Astrocyte of the hippocampus (primary cell): ENCODE measurements at places on chromosomes 7 and 10.

DNA sequence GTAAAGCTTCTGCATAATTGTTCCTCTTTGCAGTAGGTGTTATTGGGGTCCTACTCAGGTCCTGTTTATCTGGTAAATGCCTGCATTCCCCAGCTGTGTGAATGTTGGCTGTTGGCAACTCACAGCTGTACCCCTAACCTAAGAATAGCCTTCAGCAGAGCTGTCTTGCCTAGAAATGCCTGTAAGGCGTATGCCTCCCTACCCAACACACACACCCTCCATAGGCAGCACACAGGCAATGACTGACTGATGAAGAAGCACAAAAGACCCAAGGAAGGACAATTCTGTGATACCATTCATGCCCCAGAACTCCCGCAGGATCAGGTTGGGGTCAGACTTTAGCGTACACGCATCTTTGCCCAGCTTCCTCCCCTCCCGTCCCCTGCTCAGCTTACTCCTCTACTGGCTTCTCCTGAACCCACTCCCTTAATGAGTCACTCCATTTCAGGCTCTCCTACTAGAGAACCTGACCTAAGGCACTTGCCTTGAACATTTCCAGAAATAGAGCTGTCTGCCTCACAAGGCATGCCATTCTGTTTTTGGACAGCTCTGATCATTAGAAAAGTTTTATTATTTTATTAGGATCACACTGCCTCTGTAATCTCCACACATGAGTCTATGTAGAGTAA lies 99.2 kb upstream of the PIK3CG start:
- no peak for DNase-seq

DNA sequence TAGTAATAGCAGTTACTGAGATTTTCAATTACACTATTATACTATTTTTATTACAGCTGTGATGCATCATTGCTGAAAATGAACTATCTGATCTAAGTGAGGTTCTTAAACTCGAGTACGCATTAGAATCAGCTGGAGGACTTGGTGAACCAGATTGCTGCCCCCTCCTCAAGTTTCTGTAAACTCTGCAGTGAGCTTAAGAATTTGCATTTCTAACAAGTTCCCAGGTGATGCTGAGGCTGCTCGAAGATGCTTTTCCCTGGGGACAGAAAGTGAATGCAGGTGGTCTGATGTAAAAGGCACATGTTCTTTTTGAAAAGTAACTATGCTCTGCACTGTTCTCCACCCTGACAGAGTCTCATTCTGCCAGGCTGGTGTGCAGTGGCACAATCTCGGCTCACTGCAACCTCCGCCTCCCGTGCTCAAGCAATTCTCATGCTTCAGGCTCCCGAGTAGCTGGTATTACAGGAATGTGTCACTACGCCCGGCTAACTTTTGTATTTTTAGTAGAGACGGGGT lies 12.5 kb downstream of the RNF133 start:
- DNase-seq: no peak

- peak; percentile 68 for DNase-seq
Measured at GRCh38 chr10:24382979-24383663, 174.2 kb downstream of the KIAA1217 start.

DNA sequence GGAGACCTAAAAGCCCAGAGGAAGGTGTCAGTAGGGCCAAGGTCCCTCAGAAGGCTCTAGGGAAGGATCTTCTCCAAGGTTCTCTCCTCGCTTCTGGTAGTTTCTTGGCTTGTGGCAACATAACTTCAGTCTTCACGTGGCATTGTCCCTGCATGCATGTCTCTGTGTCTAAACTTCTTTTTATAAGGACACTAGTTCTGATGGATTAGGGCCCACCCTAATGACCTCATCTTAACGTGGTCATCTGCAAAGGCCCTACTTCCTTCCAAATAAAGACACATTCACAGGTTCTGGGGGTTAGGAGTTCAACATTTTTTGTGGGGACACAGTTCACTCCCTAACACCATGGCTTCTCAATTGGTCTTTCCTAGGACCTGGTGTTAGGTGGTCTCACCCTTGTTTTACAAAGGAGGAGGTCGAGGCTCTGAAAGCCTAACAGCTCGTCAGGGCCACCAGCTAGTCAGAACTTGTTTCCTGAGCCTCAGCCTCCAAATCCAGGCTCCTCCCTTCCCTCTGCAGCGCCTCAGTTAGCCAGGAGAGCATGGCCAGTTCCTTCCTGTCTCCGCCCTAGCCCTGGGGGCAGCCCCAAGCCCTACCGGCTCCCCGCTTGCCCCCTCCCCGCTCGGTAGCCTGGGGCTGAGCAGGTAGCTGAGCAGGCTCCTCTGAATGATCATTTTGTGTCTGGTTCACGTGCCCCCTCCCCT lies 109.7 kb upstream of the PPIF start:
- DNase-seq: no peak

DNA sequence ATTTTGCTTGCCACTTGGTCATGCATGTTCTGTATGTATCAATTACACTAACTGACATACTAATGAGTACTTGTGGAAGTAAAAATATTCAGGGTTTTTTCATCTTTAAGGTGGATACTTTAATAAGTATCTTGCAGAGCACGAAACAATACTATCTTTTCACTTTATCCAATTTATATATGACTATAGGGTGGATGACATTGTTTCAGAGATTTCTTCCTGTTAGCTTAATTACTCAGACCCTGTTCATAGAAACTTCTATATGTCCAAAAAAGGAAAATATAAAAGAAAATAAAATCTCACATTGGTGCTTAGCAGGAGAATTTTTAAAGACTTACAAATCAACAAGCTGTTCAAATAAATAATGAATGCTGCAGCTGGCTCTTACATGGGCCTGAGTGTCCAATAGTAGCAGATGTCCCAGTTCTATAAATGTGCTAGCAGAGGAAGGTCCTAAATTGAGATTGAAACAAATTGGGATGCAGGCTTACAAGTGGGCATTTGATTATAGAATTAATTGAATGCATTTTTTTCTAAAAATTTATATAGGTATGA lies 91.5 kb upstream of the THSD7A start:
- DNase-seq: no peak

- DNase-seq: no peak
Measured at GRCh38 chr7:9983048-9983447, 990.6 kb upstream of the PHF14 start.

DNA sequence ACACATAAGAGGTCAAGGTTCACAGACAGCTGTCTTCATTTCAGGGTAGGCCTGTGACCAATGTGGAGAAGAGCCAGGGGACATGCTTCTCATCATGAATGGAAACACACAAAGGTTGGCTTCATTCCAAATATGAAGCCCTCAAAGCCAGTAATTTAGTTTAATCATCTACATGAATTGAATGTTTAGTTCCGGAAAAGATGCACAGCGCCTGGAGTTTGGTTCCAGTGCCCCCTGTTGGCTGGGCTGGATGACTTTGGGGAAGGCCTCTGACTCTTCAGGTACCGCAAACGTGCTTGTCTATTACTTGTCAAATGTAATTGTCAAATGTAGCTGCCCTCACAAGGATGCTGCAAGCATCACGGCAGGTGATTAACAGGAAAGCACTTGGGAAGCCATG lies 130.7 kb downstream of the ADRA2A start:
- no peak for DNase-seq

GRCh38 chr7:158676171-158676840 lies 28.3 kb downstream of the NCAPG2 start:
- no peak for DNase-seq

DNA sequence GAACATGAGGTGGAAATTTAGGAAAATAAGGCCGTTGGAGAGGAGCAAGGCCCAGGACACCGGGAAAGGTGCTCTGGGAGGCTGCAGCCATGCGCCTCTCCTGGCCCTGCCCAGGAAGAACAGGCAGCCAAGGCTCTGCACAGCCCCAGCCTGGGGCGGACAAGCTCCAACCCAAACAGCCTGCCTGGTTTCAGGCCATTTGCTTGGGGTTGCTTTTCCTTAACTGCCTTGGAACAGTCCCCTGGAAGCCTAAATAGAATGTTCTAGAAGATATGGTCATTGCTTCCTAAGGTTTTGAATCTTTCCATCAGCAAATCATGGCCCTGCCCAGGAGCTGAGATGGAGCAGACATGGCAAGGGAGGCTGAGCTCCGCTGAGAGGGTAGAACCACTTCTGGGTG lies 11.0 kb downstream of the VSTM4 start:
- no peak for DNase-seq

DNA sequence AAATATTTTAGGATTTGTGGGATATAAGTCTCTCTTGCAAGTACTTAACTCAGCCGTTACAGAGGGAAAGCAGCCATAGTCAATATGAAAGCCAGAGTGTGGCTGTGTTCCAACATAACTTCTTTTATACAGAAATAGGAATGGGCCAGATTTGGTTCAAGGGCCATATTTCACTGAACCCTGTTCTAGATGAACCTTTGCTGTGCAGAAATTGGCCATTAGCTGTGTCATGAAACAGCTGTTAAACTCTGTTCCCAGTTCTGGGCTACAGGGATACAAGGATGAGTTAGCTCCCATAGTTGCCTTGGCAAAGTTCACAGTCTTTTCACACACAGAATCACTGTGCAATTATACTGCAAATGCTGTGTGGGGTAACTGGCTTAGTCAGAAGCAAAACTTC lies 213.9 kb upstream of the LRRN3 start:
- peak; percentile 4 for DNase-seq

GRCh38 chr10:52447931-52448353 lies 133.9 kb downstream of the DKK1 start:
- DNase-seq: no peak

- DNase-seq: no peak
Measured at GRCh38 chr10:27834476-27834875, 88.9 kb upstream of the MKX start.

DNA sequence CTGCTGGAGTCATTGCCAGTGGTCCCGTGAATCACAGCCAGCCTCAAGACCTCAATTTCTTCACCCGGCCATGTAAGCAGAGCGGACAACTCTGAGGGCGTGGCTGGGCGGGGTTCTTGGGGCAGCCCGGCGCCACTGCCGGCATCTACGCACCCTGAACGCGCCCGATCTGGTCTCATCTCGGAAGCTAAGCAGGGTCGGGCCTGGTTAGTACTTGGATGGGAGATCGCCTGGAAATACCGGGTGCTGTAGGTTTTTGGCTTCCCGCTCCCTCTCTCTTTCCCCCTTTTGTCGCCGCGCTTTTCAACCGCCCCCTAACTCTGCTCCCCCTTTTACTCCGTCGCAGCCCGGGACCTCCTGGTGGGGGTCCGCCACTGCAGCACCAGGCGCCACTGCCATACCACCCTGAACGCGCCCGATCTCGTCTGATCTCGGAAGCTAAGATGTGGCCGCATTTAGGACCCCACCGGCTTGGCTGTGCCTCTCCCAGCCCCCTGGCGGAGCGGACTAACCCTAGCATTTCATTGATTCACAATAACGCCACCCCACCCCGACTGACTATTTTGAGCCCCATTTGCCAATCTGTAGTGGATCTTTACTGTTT lies 25.3 kb downstream of the GARIN1A start:
- DNase-seq: peak; percentile 68

DNA sequence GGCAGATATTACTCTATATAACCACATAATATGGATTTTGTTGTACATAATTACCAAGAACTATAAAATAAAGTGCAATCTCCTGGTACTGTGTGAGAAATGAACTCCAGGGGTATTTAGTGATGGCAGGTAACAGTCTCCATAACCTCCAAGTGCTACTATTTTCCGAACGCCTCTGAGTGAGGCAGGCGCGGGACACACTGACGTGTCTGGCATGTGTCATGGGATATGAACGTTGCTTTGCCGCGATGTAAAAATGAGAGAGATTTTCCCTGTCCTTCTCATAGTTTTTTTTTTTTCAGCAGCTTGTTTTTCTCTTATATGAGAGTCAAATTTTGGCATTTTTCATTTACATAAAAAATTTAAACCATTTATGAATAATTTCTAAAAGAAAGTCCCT lies 3.6 kb downstream of the ADARB2 start:
- DNase-seq: no peak

DNA sequence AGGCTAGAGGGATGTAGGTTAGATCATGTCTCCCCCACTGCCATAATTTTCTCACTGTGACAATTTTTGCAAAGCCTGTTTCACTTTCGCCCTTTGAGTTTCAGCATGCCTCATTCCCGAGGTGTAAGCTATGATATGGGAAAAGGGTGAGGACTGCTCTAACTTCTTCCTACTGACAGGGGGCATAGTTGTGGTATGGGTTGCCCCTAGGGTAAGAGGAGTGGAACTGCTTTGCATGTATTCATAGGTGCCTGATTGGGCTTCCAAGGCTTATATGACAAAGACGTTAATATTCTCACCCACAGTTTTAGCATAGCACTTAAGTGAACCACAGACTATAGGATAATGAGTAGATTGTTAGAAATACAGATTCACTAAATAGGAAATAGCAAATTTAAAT lies 148.7 kb downstream of the BBS9 start:
- DNase-seq: no peak

DNA sequence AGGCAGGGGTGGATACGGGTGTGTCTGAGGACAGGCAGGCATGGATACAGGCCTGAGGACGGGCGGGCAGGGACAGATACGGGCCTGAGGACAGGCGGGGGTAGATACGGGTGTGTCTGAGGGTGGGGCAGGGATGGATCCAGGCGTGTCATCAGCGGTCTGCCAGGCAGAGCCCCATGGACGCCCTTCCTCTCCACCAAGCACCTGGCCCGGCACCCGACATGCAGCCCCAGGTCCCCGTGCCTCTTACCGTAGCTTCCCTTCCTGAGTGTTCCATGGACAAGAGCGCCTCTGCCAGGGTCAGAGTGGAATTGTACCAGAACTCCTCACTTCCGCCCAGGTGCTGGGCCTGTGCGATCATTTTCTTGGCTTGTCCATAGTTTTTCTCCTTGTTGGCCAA lies 74.6 kb upstream of the NKX6-2 start:
- no peak for DNase-seq

DNA sequence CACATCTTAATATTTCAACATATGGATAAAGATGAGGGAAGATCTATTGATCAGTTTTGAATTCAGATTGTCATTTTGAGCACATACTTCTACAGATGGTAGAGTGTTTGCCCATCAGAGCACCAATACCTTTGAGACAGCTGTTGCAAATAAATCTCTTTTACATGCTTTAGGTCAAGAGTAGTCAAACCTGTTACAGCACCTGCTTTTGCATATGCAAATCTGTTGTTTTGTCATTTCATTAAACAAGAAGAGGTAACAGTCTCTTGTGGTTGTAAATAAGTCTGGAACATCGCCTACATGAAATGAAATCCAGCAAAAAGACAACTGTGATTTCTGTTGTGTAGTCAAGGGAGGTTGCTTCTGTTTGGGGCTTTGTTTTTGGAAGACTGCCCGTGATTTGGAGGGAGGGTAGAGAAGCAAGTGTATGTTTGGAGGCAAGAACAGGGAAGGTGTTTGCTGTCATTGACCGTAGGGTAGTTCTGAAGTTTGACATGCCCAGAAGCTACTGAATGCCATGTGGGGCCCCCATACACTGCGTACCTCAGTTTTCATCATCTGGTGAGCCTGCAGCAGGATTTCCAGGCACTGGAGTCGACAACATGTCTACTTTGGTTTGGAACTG lies 233.6 kb upstream of the PPP1R3A start:
- no peak for DNase-seq

- DNase-seq: peak; percentile 61
Measured at GRCh38 chr10:100969187-100970075, at the start of gene SEMA4G. Gene SEMA4G (plus strand): TSS chr10:100969504. CDS start chr10:100972913, 3,409 bp downstream.

- DNase-seq: no peak
Measured at GRCh38 chr10:127319271-127319670, 122.9 kb upstream of the INSYN2A start.
